ENCODE measurements at places on chromosomes 11 and 22.

DNA sequence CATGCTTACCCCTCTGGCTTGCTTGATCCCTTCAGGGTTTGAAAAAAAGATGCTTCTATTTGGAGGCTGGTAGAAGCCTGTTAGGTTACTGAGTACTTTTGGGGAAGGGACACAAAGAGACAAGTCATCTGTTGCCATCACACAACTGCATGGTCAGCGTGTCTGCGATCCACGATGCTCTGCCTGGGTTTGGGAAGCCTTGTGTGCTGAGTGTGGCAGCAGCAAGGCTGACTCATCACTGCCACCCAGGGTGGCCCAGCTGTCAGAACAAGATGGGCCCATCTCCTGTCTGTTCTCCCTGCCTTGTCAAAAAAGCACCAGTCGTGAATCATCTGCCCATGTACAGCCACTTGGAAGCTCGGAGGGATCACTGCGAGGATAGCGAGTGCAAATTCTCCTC is 26.2 kb downstream of the UBASH3B start:
- DNase-seq: no peak

- DNase-seq: no peak
Observed at GRCh38 chr11:123330948-123331347, 99.1 kb upstream of the GRAMD1B start.

GRCh38 chr22:35541254-35541748 is 670 bp downstream of the RASD2 start:
- no peak for DNase-seq

- DNase-seq: no peak
Observed at GRCh38 chr11:31421820-31422219, 52.2 kb downstream of the DNAJC24 start.

DNA sequence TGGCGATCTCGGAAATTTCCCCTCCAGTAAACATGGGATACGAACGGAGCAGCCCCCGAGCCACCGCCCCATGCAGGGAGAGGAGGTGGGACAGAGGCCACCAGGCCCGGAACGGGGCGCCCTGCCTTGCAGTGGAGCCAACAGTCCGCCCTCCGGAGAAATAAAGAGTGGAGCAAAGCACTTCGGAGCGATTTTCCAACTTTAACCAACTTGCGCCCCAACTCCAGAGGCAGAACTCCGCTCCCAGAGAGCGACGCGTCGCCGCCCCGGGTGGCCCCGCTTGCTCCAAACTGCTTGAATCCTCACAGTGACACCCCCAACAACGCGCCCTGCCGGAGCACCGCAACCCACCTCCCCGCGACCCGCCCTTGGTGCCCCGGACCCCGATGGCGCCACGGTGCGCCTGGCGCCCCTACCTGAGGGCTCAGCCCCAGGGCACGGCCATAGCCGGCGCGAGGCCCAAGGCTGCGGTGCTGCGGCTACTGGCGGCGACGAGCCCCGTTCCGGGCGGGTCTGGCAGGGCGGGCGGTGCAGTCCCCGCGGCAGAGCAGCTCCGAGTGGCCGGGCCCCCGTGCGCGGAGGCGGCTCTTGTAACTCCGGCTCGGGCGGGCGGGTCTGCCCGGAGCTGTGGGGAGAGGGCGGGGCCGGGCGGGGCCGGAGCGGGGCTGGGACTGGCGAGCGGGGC is at the start of gene AHNAK:
Gene AHNAK (minus strand): TSS at position 563 of the 685 bp plus-strand sequence. CDS start 10,708 bp downstream, outside the sequence.
- DNase-seq: peak; percentile 85

DNA sequence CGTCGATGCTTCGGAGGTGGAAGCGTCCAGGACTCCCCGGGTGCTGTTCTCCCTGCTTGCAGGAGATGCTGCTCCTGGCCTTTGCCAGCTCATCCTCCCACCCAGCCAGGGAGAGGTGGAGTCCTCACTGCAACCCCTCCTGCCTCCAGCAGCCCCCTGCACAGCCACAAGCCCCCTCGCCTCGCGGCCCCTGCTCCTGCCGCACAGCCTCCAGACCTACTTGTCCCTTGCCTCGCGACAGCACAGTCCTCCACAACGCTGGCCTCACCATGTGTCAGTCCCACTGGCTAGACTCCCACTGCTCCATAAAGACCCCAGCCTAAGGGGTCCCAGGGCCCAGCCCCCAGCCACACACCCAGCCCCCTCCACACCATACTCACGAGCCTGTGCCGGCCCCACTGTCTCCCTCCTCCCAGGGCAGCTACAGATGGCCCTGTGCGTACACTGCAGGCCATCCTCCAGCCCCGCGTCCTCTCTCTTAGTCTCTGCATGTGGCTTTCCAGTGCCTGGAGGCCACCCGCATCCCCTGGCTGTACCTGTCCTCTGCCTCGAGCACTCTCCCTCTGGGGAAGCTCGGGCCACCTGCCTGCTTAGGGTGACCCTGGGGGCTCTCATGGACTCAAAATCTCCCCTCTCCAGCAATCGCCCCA is 91.5 kb downstream of the CELSR1 start:
- DNase-seq: no peak

GRCh38 chr11:86377972-86378371 is 3.3 kb downstream of the CCDC81 start:
- no peak for DNase-seq

DNA sequence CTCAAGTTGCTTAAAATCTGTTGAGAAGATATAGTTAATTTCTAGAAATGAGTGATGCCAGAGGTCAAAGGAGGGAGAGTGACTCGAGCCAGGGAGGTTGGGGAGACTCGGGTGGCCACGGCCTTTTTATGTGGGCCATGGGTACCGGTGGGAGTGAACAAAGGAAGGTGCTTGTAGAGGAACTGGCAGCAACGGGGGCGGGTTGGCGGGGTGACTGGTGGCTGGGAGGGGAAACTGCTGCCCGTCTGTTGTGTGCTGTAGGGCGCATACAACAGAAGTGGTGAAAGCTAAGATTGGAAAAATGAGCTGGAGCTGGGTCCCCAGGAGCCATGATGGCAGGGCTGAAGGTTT is 5.4 kb downstream of the DAGLA start:
- no peak for DNase-seq

- DNase-seq: no peak
Observed at GRCh38 chr11:131278472-131278871, 91.9 kb upstream of the NTM start.

GRCh38 chr11:2768471-2769408 is 68.9 kb upstream of the KCNQ1OT1 start:
- DNase-seq: peak; percentile 40

DNA sequence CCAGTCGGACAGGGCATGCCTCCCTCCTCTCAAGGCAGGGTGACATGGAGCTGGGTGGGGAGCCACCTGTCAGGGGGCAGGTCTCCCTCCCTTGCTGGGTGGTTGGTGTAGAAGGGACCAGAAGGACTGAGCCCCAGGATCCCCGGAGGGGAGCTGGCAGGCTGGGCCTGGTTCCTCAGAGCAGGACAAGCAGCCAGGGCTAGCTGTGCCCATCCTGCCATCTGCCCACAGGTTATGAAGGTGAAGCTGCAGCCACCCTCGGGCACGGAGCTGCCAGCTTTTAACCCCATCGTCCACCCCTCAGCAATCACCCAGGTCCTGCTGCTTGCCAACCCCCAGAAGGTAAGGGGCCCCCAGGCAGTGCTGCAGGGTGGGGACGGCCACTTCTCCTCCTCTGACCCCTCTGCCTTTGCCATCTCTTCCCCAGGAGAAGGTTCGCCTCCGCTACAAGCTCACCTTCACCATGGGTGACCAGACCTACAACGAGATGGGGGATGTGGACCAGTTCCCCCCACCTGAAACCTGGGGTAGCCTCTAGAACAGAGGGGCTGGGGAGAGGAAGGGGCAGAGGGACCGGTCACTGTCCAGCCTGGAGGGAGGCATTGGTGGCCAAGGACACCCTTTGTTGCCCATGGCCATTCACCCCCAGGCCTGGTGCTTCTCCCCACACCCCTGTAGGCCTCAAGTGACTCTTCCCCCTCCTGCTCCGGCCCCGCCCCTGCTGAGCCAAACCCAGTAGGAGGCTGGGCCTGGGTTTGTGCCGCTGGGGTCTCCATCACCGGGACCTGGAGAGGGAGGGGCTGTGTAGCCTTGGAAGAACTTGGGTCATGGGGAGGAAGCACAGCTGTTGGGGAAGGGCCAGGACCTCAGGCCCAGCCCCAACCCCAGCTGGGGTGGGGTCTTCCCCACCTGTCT is 7.0 kb upstream of the SH3BP1 start:
- no peak for DNase-seq

DNA sequence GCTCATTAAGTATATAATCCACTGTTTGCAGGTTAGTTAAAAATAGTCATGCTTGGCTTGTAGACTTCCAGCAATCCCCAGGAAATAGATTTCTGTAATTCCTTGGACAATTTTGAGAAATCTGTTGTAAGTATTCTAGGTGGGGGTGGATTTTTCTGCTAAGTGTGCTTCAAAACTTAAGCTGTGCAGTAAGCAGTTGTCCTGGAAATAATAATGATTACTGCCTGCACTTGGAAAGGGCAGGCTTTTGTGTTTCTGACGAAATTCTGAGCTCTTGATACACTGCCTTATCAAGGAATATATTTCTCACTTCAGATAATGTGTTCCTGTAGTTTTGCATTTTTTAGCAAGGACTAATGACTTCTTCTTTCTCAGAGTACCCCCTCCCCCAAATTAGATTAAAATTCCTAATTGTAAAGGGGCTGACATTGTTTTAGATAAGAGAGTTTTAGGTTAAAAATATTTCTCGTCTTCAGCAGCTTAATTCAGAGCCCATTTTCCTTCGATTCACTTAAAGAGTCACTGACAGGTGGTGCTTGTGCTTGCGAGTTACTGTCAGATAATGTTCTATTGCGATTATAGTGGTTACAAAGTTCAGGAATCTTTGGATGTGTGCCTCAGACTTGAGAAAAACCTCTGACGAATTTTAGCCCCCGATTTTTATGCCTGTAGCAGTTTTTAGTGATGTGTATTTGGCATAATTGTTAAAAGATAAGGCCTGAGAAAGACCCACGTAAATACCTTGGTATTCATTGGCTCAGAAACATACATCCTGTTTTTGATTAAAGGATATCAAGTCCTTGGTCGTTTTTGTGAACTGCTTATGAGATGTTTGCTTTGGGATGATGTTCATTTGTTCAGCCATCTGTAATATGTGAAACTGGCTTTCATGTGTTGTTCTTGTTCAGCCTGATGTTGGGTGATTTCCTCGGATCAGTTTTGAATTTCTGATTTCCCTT is 120.5 kb downstream of the HIPK3 start:
- DNase-seq: no peak

GRCh38 chr22:19424186-19424500 is 7.4 kb downstream of the HIRA start:
- no peak for DNase-seq

DNA sequence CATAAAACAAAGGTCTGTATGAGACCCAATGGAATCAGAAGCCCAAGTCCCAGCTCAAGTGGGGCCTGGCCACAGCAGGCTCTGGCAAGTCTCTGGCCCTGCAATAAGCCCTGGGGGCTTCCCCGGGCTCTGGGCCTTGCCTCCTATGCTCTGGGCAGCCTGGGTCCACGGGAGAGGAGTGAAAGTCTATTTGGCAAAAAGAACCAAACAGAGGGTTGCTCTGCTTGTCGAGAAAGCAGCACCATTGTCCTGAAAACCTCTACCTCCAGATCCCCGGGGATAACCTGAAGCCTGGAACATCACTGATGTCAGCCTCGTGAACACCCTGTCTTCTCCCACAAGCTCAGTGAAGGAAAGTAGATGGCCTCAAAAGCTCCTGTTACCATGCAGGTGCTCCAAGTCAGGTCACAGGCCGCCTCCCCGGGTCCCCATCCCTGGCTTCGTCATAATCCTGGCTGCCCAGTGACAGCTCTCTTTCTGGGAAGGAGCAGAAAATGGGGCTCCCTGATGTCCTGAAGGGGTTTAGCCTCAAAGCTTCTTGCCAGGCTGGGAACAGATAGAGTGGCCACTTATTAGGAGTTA is 46.1 kb upstream of the ETS1 start:
- no peak for DNase-seq

GRCh38 chr11:79668575-79668974 is 227.7 kb upstream of the TENM4 start:
- DNase-seq: no peak

GRCh38 chr11:132578580-132578979 is 953.7 kb downstream of the OPCML start:
- DNase-seq: no peak

DNA sequence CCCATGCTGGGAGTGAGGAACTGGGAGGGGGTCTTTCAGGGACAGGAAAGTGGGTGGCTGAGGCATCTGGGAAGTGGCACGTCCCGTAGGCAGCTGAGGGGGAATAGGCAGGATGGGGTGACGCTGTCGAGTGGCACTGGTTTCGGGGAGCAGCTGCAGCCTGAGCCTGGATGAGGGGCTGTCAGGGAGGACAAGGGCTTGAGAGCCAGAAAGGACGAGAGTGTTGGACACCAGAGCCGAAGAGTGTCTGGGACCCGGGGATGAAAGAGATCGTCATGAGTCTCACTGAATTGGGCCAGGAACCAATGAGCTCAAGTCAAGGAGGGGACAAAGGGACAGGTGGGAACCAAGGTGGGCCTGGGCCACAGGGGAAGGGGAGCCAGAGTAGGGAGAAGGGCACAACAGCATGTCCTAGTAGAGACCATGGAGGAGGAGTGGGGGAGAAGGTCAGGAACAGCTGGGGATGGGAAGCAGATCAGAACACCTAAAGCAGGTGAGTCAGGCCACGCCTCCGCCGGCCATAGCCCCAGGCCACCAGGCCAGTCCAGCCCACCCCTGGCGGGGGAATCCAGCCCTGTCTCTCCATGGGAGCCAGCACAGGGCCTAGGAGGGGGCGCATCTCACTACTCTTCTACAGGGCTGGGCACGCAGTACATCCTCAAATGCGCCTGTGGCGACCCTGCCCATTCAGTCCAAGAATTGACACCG is 4.2 kb downstream of the RAB3IL1 start:
- no peak for DNase-seq

Data from ecto neural progenitor cell (in vitro differentiated cells).